NCI-H524 (cell line): ENCODE measurements at places on chromosomes 7 and 10.

DNA sequence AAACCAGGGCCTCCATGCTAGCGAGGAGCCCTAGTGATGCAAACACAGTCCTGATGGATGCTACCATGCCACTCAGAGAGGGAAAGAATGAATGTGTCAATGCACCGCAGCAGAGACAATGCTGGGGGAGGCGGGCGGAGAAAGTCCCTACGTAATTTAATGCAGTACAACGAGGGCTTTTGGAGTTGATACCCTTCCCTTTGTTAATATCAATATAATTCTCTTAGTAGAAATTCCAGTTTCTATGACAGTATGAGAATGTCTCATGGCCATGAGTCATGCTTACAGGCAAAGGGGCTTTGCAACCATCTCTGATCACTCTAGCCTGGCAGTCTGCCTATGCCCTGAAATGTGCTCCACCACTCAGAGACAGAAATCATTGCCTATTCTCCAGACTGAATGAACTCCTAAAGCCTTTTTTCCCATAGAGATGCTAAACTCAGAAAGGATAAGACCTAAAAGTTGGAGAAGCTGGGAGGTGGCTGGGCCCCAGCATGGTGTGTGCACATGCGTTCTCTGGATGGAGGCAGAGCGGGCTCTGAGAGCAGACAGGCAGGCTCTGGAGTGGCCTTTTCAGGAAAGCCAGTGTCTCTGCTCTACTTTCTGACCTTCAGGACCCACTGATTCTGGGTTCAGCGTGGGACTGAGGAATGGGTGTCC, 20.3 kb upstream of the GIMAP2 start:
- DNase-seq = no peak

- no peak for DNase-seq
These were observed 39.3 kb downstream of the PRF1 start for GRCh38 chr10:70563230-70563629.

DNA sequence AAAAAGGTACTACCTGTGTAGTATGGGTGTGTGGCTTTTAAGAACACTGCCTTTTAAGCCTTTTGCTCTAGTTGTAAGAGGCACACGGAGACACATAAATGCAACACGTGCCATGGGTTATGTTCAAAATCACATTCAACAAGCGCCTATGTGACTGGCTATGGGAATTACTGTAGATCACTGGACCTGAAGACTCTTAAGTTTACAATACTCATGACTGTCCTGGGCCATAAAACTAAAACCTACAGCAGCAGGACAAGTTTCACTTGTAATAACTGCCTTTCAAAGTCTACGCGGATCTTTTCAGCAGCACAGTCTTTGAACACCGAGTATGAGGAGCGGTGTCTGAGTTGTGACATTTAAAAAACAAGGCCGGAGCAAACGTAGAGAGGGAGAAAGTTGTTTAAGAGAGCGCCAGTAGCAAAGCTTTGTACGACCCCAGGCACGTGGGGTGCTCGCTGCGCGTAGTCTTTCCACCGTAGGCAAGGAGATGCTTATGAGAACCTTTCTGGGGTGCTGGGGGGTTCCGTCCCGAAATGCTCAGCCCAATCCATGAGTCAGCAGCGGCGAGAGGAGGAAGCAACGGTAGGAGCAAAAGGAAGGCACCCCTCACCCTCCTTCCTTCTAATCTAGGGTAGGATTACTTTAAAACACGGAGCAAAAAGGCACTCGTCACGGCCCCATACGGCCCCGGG, 662 bp downstream of the DNAJC2 start:
- DNase-seq = no peak

- peak; percentile 12 for DNase-seq
These were observed 15.2 kb downstream of the OAT start for GRCh38 chr10:124403548-124403947.

DNA sequence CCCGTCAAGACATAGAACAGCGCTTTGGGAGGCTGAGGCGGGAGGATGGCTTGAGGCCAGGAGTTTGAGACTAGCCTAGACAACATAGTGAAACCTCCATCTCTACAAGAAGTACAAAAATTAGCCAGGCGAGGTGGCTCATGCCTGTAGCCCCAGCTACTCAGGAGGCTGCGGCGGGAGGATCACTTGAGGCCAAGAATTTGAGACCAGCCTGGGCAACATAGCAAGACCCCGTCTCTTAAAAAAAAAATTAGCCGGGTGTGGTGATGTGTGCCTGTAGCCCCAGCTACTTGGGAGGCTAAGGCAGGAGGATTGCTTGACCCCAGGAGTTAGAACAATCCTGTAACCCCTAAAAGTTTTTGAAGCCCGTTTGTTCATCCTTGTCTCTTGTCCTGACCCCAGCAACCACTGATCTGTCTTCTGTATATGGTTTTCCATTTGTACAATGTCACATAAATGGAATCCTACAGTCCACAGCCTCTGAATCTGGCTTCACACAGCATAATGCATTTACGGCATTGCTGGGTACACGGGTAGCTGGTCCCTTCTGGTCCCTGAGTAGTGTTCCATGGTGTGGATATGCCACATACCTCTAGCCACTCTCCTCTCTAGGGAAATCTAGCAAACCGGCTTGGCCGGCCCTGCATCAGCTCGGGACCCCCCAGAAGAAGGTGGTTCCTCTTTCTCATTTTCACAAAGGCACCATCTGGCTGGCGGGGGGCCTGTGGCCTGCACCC, 8.4 kb downstream of the GTF2IRD1 start:
- no peak for DNase-seq

GRCh38 chr10:116450861-116451260, 23.2 kb downstream of the PNLIPRP3 start:
- DNase-seq = no peak

DNA sequence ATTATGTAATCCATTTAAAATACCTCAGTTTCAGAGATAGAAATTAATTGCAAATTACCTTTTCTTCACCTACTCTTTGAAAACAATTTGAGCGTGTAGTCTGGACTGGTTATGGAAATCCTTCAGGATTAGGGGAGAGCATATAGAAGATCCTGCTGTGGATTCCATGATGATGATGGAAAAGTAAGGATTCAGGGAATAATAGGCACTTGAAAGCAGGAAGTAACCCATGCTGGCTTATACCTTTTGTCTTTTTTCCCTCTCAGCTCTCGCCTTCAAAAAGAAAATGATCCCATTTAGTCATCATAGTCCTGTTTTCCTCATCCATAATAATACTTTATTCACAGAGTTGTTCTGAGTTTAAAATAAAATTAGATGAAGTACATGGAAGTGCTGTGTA, 4.4 kb downstream of the HBP1 start:
- DNase-seq = no peak

GRCh38 chr7:83159731-83160130, 3.0 kb downstream of the PCLO start:
- DNase-seq = no peak
